ENCODE measurements at places on chromosomes 2 and 18. TPM values are rescaled to one million over a fixed set of nuclear protein-coding genes. Genes with fewer than 3 reads are reported as not detected.

DNA sequence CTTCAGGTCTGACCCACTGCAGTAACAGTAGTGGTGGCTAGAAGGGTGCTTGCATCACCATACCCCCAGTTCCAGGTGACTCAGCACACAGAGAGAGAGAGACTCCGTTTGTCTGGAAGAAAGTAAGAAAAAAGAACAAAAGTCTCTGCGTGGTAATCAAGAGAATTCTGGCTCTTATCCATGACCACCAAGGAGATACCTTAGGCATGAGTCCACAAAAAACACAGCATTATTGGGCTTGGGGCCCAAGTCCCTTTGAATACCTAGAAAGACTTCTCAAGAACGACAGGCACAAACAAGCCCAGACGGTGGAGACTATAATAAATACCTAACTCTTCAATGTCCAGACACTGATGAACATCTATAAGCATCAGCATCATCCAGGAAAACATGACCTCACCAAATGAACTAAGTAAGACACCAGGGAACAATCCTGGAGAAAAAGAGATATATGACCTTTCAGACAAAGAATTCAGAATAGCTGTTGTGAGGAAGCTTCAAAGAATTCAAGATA, 21.7 kb upstream of the BAZ2B start:
- DNase-seq: no peak

DNA sequence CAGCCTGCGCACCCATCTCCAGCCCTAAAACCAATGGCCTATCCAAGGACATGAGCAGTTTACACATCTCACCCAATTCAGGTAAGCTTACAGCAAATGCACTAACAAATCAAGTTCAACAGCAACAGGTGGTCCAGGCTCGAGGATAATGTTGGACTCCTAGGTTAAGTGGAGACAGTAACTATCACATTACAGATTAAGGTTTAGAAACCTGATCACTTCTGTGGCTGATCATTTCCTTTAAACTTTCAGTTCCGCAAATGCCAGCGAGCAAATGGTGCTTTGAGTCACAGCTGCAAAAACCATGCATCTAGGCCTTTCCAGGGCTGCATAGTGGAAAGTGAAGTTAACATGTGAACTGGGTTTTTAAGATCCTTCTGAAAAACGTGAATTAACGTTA, 259.4 kb downstream of the GBX2 start:
- DNase-seq: no peak

DNA sequence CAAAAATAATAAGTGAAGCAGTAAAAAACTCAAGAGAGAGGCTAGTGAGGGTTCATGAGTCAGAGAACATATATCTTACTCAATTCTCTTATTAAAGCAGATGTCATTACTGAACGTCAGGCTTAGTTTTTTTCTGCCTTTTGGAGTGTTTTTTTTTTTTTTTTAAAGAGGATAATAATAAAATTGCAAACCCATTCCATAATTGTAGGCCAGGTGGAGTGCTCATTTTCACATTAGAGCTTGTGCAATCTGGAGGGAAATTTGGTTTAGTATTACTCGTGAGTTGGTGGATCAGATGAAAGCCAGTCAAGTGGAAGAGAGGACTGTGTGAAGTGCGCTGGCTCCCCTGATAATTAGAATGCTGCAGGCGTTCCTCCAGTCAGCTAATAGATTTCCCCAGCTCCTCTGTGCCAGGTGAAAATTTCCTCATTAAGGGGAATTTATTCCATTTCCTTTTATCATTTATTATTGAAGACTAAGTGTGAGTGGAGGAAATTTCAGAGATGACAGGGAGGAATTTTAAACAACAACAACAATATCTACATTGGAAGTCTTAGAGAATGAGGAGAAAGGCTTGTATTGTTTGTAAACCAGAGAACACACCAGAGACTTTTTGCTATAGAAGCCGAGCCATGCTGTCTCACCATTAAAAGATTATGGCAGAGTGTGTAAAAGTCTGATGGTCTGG, 74.6 kb downstream of the CPS1 start:
- peak; percentile 26 for DNase-seq

- no peak for DNase-seq
Observed at GRCh38 chr18:47334966-47335365, 83.5 kb upstream of the SKOR2 start.

DNA sequence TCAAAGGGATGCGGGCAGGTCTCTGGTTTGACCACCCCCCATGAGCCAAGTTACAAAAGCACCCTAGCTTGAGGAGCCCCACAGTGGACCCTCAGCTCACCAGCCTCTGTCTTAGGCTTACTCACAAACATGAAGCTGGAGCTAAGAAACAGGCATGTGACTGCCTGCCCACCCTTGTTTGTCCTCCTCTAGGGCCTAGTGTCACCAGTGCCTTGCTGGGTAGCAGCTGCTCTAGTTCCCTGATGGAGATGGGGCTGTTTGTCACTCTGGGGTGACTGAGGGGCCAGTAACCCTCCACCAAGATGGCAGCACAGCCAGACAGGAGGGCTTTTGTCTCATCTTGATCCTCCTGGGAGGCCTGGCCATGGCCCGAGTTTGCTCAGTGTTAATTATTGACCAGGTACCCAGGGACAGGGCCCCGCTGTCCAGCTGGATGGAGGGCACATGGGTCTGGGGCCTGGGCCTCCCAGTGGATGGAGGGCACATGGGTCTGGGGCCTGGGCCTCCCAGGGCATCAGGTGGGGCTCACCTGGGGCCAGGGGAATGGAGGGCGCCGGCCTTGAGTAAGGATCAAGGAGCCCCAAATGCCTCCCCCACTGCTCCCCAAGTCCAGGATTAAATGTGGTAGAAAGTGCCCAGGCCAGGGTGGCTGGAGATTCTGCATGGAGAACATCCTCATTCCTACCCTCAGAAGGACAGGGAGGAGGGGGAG, 185.9 kb upstream of the HAAO start:
- DNase-seq: no peak

GRCh38 chr2:133602538-133602937, 34.3 kb upstream of the NCKAP5 start:
- DNase-seq: no peak

- no peak for DNase-seq
Observed at GRCh38 chr2:11835403-11835802, 89.0 kb downstream of the LPIN1 start.

DNA sequence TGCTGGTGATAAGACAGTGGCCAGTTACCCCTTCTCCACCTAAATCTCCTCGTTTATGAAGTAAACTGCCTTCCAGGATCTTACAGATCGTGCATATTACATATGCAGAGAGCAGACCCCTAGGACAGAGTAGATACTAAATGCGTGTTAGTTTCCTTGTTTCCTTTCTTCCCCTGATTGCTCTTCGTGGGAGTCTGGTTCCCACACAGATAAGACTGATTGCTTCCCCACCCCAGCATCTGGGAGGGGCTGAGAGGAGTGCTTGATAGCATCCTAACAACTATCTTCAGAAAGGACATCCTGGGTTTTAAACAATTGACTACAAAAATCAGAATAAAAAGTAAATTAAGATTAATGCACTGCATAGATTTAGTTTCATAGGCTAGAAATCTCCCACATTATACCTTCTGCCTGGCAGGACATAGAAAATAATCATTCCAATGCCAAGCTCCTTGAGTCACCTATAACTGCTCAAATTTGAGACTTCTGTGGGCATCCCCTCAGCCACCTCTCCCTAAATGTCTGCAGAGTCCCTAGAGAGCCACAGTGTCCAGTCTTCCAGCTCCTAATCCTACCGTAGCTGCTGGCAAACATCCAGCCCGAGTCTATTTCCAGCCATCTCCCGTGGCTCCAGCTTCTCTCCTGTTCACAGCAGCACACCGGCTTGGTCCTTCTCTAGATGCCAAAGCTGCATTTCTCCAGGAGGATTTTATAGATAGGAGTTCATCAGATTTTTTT, 128.3 kb downstream of the LRRC30 start:
- DNase-seq: no peak

DNA sequence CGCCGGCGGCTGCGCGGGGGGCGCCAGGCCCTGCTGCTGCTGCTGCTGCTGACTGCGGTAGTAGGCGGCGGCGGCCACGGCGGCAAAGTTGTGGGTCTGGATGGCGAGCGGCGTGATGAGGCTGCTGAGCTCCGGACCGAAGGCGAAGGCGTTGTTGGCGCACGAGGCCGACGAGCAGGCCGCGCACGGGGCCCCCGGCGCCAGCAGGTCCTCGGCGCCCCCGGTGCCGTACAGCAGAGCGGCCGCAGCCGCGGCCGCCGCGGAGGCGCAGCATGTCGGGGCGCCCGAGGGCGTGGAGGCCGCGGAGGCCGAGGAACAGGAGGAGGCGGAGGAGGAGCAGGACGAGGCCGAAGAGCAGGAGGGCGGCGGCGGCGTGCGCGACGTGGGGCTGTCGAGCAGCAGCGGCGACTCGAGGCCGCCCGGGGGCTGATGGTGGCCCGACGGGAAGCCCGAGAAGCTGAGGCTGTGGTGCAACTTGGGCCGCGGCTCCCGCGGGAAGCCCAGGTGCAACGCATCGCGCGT, 1.8 kb downstream of the ZFP36L2 start:
- peak; percentile 64 for DNase-seq

DNA sequence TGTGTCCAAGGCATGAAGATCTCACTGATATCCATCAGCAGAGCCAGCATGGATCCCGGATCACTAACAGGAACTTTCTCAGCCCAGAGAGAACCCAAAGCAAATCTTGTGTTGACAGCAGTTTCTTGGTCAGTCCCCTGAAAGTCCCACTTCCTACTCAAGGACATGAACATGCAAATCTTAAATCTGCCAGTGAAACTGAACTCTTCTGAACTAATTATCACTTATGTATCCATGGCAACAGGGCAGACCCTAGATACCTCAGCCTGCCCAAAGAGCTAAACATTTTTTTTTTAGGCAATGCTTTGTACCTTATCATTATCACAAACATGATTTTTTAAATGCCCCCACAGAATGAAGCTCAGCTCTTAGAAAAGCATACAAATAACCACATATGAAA, 127.8 kb upstream of the DDX18 start:
- DNase-seq: no peak

- no peak for DNase-seq
Observed at GRCh38 chr2:13751955-13752354, 880.6 kb upstream of the LRATD1 start.

- DNase-seq: no peak
Observed at GRCh38 chr2:173578404-173579107, 223.9 kb downstream of the CDCA7 start.

DNA sequence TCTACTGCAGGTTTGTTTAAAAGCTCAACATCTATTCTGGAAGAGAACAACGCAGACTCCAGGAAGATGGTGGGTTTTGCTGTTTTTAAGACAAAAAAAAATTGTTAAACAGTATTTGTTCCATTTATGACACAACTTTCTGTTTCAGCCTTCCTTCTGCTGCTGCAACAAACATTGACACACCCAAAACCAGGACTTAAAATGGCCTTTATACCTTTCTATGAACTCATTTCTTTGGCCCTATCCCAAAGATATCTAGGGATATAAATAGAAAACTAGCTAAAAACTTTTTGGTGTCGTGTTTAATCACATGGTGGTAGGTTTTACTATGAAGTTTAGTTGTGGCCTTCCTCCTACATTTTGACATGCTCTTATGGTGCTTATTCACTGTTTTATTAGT, 964 bp upstream of the GALNT3 start:
- no peak for DNase-seq

- DNase-seq: no peak
Observed at GRCh38 chr18:3251249-3251962, 3.8 kb downstream of the MYL12A start.

DNA sequence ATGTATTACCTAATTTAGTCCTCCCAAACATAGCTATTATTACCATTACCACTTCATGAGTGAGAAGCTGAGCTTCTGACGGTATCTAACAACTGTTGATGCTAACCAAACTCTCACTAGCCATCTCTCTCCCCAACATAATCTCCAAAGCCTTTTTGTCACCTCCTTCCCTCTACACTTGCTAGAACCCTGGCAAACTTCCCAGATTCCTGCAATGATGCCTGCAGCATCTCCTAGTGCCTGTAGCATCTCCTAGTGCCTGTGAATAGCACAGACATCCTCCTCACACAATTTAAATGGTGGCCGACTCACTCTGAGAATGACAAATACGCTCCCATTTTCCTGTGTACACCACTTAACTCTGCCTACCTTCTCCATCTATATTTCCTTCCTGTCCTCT, 126.7 kb downstream of the STK39 start:
- no peak for DNase-seq

GRCh38 chr2:145304501-145304900, 784.6 kb upstream of the ZEB2 start:
- no peak for DNase-seq

GRCh38 chr2:138157372-138157771, 193.1 kb downstream of the HNMT start:
- no peak for DNase-seq

DNA sequence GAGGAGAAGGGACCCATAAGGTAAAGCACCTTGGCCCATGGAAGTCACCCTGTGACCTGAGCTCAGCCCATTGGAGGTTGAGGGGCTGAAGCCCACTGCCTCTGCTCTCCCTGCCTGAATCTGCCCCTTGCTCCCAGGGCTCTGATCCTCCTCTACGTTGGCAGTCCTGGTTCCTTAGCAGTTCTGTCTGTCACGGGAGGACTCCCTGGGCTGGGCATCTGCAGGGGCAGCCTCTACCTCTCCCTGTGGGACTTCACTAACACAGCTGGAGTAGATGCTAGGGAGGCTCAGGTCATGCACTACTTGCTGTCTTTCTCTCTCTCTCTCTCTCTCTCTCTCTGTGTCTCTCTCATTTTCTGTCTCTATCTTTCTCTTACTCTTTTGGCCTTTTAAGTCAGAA, 8.7 kb downstream of the GYPC start:
- DNase-seq: no peak

- no peak for DNase-seq
Observed at GRCh38 chr18:39523281-39523680, 1957.7 kb upstream of the CELF4 start.

DNA sequence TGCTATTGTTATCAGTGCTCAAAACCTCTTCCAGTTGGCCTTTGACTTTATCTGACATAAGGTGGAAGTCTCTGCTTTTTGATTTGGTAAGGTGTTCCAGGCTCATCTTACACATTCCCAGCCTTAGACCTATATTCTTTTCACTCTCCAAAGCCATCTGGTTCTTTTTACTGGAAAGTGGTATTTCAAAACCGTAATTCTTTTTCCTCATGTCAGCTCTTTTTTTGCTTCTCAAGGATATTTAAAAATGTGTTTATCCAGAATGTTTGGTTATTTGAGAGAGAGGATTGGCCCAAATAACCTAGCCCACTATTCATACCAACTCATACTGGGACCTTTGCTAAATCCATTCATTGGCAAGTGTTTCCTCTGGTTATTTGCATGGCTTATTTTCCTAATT, 411.2 kb upstream of the PIK3C3 start:
- DNase-seq: no peak

GRCh38 chr2:224360801-224361251, 41.1 kb downstream of the FAM124B start:
- DNase-seq: no peak

GRCh38 chr2:150710916-150711315, 223.4 kb upstream of the RND3 start:
- peak; percentile 34 for DNase-seq

DSG2 gene
- 8.2 TPM for total RNA-seq

INHBB gene
- total RNA-seq: 0.34 TPM

CNOT9 gene
- 58.1 TPM for total RNA-seq

CNGA3 gene
- total RNA-seq: 7.6 TPM

NIF3L1 gene
- 19.7 TPM for total RNA-seq

PLB1 gene
- total RNA-seq: not detected
